RPMI8226 (cell line): ENCODE measurements at places on chromosomes 6 and 20.

GRCh38 chr6:7939864-7940228 lies 29.3 kb upstream of the TXNDC5 start:
- DNase-seq = no peak

DNA sequence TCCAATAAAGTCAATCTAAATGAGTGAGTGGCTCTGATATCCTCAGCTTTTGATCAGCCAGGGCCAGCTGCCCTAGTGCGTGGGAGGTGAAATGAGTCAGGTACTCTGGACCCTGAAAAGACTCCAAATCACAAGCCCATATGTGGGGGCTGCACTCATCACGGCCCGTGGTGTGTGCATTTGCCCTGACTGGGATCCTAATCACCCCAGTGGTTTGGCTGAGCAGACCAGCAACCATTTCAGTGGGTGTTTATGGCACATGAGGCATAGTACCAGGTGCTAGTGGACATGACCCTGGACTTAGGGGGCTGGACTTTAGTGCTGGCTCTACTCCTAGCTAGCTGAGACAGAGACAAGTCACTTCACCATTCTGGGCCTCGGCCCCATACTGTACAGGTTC lies 39.4 kb downstream of the SCML4 start:
- no peak for DNase-seq

DNA sequence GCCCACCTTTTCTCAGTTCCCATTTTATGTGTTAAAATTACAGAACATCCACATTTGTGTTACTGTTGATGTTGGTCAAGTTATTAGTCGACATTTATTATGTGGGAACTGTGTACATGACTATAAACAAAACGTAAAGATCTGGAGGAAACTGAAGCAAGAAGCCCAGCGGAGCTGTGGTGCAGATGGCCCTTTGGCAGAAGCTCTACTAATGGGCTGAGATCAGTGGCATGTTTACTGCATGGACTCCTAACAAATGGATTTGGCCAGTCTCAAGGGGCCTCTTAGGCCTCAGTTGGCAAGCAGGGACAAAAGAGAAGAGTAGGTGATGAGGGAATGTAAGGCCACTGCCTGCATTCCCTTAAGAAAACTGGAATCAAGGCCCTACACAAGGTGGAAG lies 282.1 kb upstream of the TCF21 start:
- no peak for DNase-seq

- no peak for DNase-seq
Observed at GRCh38 chr6:42427871-42428270, 23.9 kb downstream of the TRERF1 start.

DNA sequence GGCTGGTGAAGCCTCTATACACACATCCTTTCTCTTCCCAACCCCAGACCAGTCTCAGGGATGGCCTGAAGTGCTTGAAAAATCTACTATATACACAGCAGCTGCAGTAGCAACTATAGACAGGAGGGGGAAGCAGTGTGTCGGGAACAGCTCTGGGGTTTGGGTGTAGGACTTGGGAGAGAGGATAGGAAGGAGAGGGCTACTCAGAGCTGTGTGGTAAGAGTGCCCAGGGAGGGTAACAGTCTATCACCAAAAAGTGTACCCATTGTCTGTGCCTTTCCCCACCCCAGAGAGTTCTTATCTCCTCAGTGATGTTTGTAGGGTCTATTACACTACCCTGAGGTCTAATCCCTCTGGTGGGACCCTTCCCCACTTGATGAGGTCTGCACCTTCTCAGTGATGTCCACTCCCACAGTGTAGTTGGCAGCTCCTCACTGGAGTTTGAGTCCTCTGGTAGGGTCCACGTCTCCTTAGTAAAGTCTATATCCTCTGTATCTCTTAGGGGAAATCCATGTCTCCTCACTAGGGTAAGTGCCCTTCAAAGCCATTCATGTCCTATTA lies 1.5 kb upstream of the GGT7 start:
- peak; percentile 76 for DNase-seq

DNA sequence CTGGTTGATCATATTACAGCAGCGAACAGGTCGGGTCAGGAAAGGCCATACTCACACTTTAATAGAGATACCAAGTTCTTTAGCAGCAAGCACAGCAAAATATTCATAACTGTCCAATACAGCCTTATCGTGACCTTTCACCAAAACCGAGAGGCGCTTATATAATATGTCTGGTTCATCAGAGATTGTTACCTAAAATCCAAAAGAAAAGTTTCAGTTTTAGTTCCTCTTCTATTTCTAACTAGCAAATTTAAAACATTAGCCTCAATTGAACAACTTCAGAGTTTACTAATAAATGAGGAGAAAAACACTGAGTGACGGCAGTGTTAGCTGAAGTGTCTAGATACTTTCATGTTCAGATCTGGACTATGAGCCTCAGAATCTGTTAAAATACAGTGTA lies 5.9 kb downstream of the MRPS10 start:
- DNase-seq = peak; percentile 28

GRCh38 chr6:24228681-24229255 lies 102.8 kb downstream of the NRSN1 start:
- DNase-seq = no peak

GRCh38 chr20:51752343-51752951 lies 15.7 kb downstream of the ATP9A start:
- DNase-seq = no peak

DNA sequence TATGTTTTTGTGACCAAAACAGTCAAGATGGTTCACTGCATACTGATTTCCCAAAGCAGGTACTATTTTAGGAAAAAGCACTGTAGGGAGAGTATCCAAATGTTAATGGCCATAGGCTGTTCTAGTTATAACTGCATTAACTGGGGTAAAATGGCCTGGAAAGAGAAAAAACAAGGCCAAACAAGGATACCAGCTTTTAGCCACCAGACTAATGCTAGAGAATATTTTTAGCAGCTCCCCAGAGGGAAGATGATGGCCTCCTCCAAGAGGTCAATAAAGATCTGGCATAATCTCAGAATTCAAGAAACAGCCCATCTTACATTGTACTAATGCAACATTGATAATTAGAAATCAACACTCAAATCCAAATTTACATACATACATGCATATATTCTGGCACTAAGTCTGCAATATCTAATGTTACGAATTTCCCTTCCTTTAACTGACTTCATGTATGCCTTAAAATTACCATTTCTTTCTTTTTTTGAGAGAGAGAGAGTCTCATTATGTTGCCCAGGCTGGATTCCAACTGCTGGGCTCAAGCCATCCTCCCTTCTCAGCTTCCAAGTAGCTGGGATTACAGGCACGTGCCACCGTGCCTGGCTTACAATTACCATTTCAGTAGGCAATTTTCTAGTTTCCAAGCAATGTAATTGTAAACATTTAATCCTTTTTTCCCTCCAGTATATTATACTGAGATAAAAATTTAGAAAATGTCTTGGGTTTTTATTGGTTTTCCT lies 9.3 kb downstream of the COX7A2 start:
- no peak for DNase-seq

- no peak for DNase-seq
Observed at GRCh38 chr6:340991-341827, 48.9 kb downstream of the DUSP22 start.

GRCh38 chr6:35547676-35548075 lies 35.0 kb upstream of the TULP1 start:
- no peak for DNase-seq

DNA sequence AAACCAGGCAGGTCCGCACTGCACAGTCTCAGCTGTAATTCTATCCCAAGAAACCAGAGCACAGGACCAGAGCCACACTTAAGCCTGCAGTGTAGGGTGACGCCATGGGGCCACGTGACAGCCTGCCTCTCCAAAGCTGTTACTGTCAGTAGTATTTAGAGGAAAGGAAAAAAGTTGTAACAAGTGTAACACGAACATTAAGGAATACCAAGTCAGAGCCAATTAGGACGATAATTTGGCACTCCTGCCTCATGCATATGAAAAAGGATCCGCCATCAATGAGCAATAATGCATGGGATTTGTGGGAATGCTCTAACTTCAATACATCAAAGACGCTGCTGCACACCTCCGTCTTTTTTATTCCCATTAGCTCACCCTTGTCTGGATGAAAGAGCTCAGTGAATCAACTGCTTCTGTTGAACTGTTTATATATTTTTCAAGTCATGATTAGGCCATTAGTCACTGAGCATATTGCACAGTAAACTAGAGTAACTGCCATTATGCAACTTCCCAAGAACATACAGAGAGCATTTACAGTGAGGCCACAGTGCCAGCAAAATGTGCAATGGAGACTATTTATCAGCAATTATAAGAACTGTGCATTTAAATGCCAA lies 79.9 kb downstream of the ATXN1 start:
- DNase-seq = no peak

DNA sequence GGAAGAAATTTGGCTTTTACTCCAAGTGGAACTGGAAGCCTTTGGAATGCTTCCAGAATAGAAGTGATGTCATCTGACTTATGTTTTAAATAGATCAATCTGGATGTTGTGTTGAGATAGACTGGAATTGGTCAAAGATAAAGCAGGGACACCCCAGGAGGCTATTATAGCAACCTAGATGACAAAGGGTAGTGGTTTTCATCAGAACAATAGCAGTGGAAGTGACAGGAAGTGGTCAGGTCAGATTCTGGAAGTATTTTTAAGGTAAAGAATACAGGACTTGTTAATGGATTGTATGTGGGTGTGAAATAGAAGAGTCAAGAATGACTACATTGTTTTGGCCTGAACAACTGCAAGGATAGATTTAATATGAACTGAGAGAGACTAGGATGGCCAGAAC lies 191.4 kb downstream of the ADGRB3 start:
- no peak for DNase-seq

- DNase-seq = peak; percentile 52
Observed at GRCh38 chr6:151690768-151691562, 116.5 kb upstream of the ESR1 start.

GRCh38 chr6:27693766-27694546 lies 218.2 kb downstream of the OR2B2 start:
- DNase-seq = peak; percentile 49

DNA sequence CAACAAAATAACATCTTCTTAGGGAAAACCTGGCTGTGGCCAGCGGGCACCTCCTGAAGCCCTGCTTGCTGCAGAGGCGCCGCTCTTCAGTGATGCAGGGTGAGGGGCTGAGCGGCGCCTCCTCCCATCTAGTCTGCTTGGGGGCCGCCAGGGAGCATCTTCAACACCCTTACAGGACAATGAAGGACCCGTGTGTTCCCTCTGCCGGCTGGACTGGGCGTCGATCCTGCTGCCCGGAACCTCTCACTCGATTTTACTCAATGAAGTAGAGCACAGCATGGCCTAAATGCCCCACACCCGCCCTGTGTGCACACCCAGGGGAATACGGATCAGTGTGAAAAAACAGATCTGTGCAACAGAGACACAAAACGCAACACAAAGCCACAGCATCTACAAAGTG lies 28.5 kb upstream of the MPC1 start:
- DNase-seq = no peak

- DNase-seq = no peak
Observed at GRCh38 chr6:356828-357251, 34.7 kb upstream of the IRF4 start.

- no peak for DNase-seq
Observed at GRCh38 chr20:37848706-37849105, 54.2 kb upstream of the VSTM2L start.
